Posterior vena cava (tissue), 2 donors: ENCODE measurements at places on chromosomes 6 and 20. TPM values are rescaled to one million over a fixed set of nuclear protein-coding genes. Genes with fewer than 3 reads are reported as not detected.

DNA sequence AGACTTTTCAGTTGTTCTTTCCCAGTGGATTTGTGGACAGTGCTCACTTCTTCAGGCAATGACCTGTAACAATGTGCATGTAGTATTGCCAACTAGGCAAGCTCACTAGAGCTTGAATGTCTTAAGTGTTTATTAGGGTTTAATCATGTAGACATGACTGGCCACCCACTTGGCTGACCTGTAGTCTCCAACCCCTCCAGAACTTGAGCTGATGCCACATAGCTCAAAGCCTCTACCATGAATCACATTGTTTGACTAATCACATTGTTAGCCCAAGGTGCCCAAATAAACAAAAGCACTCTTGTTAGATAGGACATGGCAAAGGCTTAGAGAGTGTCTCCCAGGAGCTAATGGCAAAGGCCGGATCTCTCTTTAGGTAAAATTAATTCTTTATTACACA, 272.7 kb downstream of the GRIK2 start:
- DNase-seq: no peak

- DNase-seq: no peak
Measured at GRCh38 chr20:12058216-12058615, 140.5 kb downstream of the BTBD3 start.

- DNase-seq: no peak
Measured at GRCh38 chr6:114176726-114177125, 166.1 kb downstream of the HS3ST5 start.

GRCh38 chr6:102766963-102767362, 1373.5 kb downstream of the GRIK2 start:
- no peak for DNase-seq

RAB44 gene
- 0.42 TPM for total RNA-seq

OR14J1 gene
- total RNA-seq: not detected

PHACTR1 gene
- 6.6 TPM for total RNA-seq

MRS2 gene
- total RNA-seq: 17.6 TPM

DNA sequence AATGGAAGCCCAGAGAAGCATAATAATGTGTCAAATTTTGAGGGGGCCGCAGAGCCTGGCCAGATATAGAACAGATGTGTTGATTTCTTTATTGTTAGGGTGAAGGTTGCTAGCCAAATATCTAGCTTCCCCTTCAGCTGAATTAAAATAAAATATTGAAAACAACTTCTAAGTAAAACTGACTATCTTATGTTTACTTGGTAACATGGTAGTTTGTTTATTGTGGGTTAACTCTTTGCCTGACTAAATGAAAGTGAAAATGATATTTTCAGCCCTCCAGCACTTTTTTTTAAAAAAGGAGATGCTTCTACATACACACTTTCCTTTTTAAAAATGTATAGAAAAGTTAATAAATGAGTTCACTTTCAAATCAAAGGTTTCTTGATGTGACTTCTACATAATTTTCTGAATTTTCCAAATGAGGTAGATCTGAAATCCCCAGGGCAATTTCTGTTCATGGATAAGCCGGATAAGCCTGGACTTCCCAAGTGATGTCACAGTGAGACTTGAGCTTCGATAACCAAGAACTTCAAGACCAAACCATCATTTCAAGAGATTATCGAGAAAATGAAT, 172.1 kb upstream of the OLIG3 start:
- DNase-seq: no peak

CLVS2 gene
- not detected for total RNA-seq

- peak; percentile 96 for DNase-seq
Measured at GRCh38 chr6:5905431-5906339, 101.0 kb downstream of the NRN1 start.

DNA sequence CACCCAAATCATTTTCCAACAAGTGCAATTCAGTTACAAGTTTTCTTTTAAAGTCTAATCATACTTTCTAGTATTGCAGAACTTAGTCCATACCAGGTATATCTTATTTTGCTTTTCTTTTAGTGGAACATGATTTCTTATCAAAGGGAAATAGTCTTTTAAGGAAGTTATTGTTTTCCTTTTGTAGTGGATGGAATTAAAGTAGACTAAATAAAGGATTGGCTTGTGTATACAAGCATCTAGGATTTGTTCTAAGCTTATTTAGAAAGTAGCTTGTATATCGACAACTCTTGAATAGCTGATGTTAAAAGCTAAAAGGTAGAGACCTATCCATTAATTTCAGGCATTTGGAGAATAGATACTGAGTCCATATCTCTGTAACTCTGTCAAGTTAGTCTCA, 14.8 kb downstream of the DCBLD1 start:
- no peak for DNase-seq
